Activated CD4-positive, alpha-beta T cell treated with anti-CD3 and anti-CD28 coated beads for 4 hours (primary cell): ENCODE measurements at places on chromosomes 4 and X.
A peak's percentile ranks its signal among the peaks of the same experiment; 100 is the strongest.

- DNase-seq = no peak
Observed at GRCh38 chrX:75076429-75076828, 79.7 kb downstream of the ABCB7 start.

DNA sequence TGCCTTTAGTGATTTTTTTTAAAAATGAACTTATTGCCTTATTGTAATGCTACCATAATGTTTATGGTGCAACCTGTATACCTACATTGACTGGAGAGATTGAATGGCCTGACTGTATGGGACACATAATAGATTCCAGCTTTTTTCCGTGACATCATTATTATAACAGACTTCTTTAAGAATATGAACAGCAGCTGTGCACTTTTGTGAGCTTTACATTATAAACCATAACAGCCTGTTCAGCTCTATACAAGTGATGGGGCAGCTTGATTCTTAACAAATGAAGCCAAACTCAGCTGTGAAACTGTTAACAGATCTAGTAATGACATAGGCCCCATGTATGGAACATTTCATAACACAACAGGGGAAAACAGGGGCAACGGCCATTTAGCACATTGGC lies 187.0 kb downstream of the BMPR1B start:
- no peak for DNase-seq

- no peak for DNase-seq
Observed at GRCh38 chr4:137739391-137739790, 207.1 kb upstream of the PCDH18 start.

DNA sequence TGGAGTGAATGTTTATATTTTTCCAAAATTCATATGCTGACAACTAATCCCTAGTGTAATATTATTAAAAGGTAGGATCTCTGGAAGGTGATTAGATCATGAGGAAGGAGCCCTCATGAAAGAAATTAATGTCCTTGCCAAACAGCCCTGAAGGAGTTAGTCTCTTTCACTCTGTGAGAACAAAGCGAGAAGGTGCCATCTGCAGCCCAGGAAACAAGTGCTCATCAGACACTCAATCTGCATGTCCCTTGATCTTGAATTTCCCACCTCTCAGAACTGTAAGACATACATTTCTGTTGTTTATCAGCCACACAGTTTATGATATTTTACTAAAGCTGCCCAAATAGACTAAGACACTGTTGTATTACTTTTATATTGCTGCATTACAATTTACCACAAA lies 1283.4 kb downstream of the PCDH7 start:
- DNase-seq = no peak

GRCh38 chr4:139234253-139234652 lies 45.8 kb downstream of the MGARP start:
- no peak for DNase-seq

DNA sequence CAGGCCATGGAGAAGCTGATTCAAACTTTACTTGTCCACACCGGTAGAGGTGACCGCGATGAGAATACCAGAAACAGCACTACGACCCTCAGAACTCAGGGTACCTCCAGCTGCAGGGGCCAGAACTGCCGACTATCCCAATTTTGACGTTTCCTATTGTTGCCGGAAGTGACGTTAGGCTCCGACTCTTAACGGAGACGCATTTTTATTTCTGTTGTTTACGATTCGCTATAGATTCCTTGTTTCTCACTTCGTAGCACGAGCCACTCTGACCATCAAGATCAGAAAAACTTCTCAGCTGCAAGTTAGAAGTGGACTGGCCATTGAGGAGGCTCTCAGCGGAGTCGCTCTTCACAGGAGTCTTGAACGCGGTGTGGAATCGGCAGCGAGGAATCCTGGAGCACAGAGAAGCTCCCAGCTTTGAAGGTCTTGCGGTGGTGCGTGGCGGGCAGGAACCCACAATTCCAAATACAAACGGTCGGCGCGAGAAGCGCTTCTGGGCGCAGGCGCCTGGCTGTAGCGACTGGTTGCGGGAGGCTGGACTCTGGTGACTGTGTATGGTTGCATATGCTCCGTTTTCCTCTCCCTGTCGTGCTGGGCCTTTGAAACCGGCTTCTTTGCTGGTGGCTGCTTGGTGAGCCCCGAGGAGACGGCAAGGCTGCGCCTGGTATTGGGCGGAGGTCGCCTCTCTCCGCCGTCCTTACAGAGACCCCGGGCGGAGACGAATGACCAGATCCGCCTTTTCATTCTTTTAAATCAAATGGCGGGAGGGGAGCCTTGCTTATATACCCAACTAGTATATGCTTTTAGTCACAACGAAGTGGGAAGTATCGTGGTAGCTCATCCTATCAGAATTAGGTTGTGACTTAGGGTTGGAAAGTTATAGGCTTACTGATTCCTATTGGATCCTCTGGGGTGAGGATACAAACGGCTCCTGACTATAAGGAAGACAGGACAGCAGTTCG lies at the start of the genes CEP44 and FBXO8:
Gene CEP44, plus strand, starts transcription at position 405 of the 965 bp plus-strand sequence. CDS start 15,211 bp downstream, outside the sequence.
Gene FBXO8, minus strand, starts transcription at position 161 of the 965 bp plus-strand sequence. CDS start 20,575 bp downstream, outside the sequence.
- peak; percentile 55 for DNase-seq

DNA sequence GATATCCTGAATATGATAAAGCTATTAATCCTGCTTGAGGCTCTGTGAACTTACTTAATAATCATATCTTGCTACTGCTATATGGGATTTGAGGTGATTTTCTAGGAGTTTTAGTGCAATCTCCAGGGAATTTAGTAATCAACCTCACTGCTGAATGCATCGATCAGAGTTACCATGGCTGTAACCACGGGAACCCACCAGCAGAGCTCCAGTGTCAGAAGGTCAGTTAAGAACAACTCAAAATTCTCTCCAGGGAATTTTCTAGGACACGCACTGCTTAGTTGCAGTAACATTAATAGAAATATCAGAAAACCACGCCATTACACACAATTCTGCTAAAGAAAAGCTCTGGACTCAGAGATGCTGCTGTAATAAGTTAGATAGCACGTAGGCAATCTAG lies 1477.2 kb upstream of the TENM3 start:
- DNase-seq = no peak

- DNase-seq = no peak
Observed at GRCh38 chr4:40858962-40859361, 109.2 kb downstream of the NSUN7 start.

- no peak for DNase-seq
Observed at GRCh38 chr4:78692822-78693170, 83.4 kb upstream of the BMP2K start.
